ENCODE measurements at places on chromosomes 2 and 18.

DNA sequence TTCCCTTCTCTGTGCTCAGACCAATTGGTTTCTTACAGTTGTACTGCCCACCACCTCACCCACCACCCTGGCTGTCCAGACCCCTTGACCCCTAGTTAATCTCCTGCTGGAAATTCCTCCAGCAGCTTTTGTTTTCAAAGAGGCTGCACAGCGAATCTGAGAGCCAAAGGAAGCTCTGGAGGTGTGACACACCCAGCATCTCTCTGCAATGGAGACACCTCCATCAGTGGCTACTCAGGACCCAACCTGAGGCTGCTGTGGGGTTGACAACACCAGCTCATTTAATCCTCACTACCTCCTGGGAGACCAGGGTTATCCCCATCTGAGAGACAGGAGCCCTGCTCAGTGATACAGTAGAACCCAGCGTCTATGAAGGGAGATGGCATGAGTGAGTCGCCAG, 86.4 kb downstream of the BIN1 start:
- DNase-seq = no peak

- no peak for DNase-seq
Measured at GRCh38 chr2:200795028-200795440, 16.7 kb upstream of the BZW1 start.

DNA sequence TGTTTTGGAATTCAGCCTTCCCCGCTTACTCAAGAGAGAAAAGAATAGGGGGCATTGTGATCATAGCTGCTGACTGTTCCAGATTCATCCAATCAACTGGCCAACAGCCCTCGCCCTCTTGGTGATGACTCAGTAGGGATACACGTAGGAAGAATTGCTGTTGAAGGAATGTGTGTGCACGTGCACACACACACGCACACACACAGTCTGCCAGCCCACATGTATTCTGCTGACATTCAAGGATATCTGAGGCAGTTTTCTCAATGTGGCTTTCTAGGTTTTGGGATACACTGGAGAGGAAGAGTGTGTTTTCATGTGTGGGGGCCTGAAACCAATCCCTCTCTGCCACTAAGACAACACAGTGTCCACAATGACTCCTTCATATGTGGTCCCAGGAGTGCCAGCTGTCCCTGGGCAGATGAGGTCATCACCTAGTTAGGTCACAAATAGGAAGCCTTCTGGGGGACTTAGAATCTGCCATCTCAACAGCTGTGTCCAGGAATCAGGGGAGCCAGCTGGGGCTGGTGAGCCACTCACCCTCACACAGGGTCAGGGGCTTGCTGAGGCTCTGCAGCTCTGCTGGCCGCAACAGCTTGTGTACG, 352.6 kb downstream of the SS18 start:
- peak; percentile 44 for DNase-seq

DNA sequence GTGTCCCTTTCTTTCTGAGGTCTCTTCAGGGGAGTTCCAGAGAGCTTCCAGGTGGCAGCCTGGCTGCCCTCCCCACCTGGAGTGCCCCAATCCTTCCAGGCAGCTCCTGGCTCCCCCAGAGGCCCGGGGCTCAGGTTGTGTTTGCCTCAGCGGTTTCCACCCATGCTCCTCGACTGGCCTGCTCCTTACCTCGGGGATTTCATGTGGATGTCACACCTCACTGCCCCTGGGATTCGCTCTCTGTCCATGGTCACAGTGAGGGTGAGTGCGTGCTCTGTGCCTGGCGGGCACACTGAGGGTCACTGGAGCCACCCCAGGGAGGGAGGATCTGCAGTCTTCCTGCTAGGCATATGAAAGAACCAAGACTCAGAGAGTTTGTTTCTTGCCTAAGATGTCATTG, 2.1 kb upstream of the TOGARAM2 start:
- no peak for DNase-seq

GRCh38 chr2:182834293-182834692, 32.1 kb downstream of the FRZB start:
- no peak for DNase-seq

GRCh38 chr2:36562973-36563532, 34.9 kb downstream of the FEZ2 start:
- no peak for DNase-seq

- no peak for DNase-seq
Measured at GRCh38 chr2:175309799-175310198, 128.3 kb upstream of the ATP5MC3 start.

DNA sequence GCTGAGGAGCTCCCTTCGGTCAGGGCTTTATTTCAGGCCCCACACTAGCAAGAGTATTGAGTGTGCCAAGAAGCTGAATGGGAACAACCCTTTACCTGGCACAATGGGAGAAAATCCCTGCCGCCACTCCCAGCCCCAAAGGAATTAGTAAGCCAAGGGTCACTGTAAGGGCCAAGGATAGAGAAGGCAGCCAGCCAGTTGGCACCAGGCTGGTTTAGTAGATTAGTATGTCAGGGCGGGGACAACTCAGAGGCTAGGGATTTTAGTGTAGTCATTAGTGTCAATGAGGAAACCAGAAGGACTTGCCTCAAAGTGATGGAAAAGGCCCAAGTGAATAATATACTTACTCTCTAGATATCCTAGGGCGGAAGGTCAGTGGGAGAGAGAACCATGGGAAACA, 34.9 kb upstream of the CYP26B1 start:
- no peak for DNase-seq

Data from kidney glomerular epithelial cell (primary cell).